ENCODE measurements at places on chromosomes 4 and X.

- no peak for DNase-seq
These were observed 413.0 kb downstream of the MAPK10 start for GRCh38 chr4:85946821-85947220.

DNA sequence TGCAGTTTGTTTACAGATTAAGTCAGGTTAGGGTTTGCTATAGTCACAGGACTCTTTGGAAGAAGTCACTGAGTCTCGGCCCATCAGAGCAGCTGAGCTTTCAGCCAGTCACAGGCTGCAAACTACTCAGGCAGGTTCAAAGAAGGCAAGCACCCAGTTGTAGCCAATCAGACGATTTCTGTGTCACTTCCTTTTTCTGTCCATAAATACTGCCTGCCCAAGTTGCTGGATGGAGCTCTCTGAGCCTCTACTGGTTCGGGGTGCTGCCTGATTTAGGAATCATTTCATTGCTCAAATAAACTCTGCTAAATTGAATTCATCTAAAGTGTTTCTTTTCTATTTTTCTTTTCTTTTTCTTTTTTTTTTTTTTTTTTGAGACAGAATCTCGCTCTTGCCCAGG lies 7.3 kb upstream of the SH3BP2 start:
- peak; percentile 77 for DNase-seq

- DNase-seq = no peak
These were observed 1.1 kb upstream of the HPSE start for GRCh38 chr4:83335701-83336100.

DNA sequence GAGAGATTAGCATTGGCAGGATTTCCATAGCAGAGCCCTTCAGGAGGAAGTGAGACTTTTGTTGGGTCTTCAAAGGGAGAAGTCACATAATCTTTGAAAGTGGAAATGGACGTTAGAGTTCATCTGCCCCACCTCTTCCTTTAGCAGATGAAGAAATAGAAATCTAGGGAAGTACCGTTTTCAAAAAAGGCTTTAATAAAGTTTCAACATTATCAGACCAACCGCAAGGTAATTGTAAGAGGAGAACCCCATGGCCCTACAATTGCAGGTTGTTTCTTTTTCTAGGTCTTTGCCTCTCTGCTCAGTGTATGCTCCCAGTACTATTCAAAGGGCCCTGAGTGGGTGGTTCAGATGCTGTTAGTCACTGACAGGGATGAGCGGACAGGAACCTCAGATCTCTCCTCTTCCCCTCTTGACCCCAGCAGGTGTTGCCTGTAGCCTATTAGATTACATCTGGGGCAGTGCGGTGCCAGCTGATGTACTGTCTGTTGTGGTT lies 48.6 kb upstream of the AP1S2 start:
- peak; percentile 23 for DNase-seq

DNA sequence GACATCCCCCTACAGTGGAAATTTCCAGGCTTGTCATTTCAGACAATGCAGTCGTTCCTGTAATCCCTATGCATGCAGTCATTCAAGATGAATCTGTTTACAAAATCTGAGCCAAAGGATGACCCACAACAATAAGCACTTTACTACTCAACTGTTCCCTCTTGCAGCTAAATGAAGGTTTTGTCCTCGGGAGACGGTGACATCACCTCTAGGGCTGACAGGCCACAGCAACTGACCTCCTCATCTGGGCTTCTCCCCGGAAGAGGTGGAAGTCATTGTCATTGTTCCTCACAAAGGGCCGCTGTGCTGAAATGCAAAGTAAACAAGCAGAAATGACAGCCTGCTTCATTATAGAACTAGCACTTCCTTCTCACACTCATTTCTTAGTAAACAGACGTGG lies 29.2 kb downstream of the CLRN2 start:
- no peak for DNase-seq

Measured in germinal center (tissue), 1 donor.